ENCODE measurements at places on chromosomes 6 and 20.
A peak's percentile ranks its signal among the peaks of the same experiment; 100 is the strongest.

DNA sequence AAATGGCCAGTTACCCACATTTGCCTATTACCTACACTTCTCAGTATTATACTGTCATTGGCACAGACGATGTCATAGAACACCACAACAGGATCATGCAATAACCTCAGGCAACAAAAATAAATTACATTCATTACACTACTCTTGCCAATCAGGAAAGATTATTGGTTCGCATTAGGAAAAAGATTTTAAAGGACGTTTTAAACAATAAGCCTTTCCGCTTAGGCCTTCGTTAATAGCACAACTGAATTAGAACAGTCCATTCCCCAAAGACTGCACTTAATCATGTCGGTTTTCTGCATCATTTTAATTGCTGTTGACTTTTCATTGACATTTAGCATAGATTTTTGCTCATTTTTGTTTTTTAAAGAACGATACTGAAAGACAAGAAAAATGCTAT is 912 bp upstream of the SENP6 start:
- peak; percentile 29 for DNase-seq

- no peak for DNase-seq
Measured at GRCh38 chr20:63441136-63442099, 31.0 kb downstream of the KCNQ2 start.

DNA sequence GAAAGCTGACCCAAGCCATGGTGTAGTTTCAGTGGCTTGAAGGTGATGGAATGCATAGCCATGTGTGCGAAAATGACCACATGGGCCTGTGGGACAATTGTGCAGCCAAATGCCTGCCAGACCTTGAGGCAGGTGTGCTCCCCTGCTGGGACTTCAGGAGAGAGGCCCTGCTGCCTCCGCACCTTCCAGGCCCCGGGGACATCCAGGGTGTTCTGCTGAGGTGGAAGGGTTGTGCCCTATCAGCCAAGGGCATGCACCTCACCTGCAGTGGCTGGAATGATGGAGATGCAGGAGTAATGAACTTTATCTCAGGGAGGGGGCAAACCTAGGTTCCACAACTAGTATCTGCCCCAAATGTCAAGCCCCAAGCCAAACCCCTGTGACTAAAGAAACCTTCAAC is 44.0 kb downstream of the PRND start:
- no peak for DNase-seq

- no peak for DNase-seq
Measured at GRCh38 chr6:125136378-125136777, 17.2 kb upstream of the TPD52L1 start.

- DNase-seq: no peak
Measured at GRCh38 chr20:14470231-14470899, 133.0 kb upstream of the FLRT3 start.

DNA sequence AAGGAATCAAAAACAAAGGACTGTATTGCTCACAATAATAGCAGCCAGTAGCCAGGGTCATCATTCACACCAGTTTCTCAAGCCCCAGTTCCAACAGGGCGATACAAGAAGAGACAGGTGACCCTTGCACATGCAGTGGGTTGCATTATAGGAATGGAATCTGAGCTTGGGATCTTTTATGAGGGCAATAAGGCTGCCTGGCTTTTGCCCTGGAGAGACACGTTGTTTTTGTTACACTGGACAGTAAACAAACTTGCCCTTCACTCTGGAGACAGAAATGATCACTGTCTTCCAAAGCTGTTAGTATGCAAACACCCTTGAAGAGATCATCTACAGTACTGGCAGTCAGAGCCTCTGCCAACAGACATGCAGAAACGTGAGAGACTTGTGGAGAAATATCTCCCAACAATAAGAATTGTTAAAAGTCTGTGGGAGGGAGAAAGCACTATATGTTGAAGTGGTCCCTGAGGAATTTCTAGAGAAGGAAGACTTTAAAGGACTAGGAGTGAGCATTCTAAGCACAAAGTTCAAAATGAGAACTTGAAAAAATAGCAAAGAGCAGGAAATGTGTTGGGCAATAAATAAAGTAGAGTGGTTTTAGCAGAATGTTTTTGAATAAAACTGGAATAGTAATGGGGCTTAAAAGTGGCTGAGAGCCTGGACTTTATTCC is 6.2 kb upstream of the COL12A1 start:
- DNase-seq: no peak

DNA sequence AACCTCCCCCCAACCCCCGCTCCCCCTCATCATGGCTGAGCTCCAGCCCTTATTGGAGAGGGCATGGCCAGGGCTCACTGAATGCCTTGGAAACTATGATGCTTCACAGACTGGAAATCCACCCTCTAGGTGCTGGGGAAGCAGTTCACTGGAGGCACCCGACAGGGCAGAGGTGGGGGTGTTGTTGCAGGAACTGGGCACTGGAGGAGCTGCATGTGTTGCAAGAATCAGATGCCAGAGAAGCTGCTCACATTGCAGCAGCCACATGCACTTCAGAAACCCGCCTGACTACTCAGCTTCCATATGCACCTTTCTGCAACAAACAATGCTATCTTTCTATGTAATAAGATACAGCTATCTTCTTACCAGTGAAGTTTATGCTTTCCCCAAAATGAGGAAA is 7.9 kb upstream of the TBPL1 start:
- DNase-seq: peak; percentile 38

GRCh38 chr6:154931711-154932424 is 63.2 kb upstream of the TIAM2 start:
- DNase-seq: peak; percentile 75

- DNase-seq: peak; percentile 30
Measured at GRCh38 chr6:119132261-119132981, 54.0 kb upstream of the FAM184A start.

GRCh38 chr6:16582446-16583143 is 178.7 kb downstream of the ATXN1 start:
- no peak for DNase-seq

DNA sequence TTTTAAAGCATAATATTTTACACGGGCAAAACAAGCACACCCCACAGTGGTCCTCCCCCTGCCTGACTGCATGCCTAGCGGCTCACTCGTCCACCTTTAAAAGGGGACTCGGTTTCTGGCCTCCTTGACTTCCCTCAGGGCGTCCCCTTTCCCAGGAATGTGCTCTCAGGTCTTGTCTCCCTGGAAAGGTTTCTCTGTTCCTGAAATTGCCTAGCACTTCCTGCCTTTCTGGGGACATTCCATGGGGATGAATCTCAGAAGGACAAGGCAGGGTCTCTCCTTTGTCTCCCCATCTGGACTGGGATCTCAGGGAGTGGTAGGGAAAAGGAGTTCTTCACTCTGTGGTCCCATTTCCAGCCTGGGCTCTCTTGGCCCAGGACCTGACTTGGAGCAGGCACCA is 4.9 kb downstream of the TCF15 start:
- no peak for DNase-seq

DNA sequence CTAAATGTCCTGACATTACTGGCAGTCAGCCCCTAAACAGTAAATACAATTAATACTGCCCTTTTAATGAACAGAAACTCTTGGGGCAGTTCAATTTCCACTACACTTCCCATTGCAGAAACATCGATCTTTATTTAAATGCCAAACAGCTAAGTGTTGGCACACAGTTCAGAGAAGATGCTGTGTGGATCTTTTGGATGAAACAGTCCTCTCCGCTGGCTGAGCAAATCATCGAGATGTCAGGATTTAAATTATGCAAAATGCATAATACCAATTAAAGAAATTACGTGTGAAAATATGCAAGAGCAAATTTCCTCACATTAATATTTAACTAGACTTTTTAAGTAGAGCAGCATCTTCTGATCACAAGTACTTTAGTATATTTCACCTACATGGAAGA is 132.6 kb downstream of the KIF16B start:
- DNase-seq: no peak

- no peak for DNase-seq
Measured at GRCh38 chr6:128855581-128856085, 27.3 kb upstream of the LAMA2 start.

DNA sequence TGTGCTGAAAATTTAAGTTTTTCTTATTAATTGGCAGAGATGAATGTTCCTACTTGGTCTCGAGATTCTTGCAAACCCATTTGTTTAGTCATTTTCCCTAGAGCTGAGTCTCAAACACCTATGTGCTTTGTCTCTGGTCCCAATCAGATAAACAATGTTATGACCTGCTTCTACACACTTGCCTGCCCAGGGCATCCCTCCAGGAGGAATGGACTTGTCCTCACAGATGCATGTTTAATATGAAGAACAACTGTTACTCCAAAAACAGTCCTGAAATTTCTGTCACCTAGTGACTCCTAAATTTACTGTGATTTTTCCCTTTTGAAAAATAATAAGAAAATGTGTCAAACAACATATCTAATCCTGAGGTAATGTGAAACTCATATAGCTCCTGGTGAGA is 43.7 kb downstream of the HDGFL1 start:
- DNase-seq: no peak

DNA sequence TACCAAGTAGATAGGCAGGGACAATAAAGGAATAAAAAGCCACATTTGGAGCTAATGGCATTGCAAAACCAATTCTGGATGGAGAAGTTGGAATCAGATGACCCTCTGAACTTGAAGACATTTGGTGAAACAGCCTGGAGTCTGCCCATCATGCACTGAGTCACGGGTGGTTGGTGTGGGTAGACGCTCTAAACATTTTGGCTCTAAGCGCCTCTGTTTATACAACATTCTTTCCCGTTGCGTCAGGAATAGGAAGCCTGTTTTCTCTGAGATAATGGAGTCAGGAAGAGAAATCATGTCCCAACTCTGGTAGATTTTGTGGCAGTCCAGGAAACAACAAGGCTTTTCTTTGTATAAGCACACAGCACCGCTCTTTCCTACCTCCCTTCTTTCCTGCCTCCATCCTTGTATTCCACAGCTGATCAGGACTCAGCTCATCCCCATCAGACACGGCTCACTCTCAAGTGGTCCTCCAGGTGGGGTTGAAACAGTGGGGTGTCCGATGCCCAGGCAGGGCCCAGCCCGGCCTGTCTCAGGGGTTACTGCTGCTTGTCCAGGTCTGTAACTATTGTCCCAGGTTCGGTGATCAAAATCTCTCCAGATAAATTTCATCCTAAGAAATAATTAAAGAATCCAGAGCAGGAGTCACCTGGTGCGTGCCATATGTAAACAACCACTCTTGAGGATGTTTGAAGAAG is 12.1 kb upstream of the RAMACL start:
- DNase-seq: peak; percentile 98

- DNase-seq: peak; percentile 63
Measured at GRCh38 chr6:57262488-57262887, 40.4 kb upstream of the RAB23 start.

- DNase-seq: no peak
Measured at GRCh38 chr20:41334443-41335421, 5.9 kb upstream of the LPIN3 start.

DNA sequence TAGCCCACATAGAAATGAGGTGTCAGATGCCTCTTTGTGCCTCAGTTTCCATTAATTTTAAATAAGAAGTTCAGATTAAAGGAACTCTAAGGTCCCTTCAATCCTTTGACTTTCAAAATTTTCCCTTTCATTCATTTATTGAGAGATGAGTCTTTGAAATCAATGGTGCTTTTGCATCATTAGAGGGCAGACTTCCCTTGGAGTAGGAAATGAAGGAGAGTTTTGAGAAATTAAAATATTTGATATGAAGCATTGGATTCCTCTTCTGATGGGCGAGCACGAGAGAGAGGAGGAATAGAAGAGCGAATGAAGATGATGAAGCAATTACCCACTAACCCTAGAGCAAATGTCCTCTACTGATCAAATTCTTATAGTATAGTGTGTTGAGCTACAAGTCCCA is 105.7 kb downstream of the EDN1 start:
- DNase-seq: peak; percentile 52

DNA sequence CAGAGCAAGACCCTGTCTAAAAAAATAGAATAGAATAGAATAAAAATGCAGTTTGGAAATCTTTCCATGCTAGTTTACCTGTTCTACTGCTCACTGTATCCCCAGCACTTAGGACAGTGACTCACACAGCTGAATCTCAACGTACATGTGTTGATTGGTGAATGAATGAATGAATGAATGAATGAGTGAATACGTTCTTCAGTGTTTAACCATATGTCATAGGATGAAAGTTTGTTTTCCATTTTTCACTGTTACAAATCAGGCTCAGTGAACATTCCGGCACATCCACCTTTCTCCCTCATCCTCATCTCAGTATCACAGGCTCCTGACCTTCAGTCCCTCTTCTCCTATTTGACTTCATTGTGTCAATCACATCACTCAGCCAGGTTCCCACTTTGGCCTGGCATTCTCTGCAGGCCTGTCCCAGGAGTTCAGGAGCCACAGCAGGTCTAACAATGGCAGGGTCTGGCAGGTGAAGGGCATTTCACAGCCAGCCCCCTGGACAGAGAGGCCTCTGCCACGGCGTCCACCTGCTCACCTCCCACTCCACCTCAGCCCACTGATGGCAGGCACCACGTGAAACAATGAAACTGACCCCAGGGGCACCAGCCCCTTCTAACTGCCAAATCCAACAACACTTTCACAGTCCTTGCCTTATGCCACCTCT is 7.9 kb downstream of the ZC3H12D start:
- DNase-seq: no peak

DNA sequence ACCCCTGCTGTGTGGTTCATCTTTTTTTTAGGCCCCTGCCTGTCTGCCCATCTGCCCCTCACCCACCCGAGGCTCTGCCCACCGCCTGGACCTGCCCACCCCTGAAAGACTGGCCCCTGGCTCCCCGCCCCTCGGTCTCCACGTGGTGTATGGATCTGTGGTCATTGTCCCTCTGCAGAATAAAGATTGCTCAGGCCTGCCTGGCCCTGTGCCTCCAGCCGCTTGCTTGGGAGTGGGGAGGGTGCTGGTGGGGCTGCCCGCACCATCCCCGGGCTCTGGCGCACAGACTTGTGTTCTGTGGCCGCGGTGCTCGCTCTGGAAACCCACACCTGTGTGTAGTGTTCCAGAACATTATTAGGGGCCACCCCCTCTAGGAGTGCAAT is 1.6 kb downstream of the MAP1LC3A start:
- no peak for DNase-seq

DNA sequence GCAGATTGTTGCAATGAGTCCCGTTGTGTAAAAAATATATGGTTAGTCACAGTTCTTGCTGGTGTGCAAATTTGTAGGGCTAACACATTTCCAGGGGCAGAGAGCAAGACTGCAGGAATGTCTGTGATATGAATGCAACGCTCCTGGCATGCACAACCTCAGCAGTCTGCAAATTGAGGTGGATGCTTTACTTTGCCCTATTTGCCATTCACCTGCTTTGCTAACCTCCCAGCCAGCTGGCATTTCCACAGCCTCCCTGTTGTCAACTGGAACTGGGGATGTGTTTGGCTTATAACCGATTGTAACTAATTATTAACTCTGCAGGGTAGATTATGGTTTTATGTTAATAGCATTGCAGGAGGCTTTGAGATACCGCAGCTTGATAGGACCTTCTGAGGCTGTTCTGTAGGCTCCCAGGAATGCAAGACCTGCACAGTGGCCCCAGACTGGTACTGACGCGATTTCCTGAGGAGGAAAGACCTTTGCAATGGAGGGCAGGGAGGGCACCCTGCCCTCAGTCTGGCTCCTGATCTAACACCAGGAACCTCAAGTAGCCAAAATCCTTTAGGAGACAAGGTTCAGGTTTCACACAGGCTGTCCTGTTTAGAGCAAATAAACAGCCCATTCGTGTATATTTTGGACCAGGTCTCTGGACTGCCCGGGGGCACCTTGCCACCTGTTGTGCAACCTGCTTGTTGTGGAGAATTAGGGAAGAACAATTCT is 53.4 kb downstream of the EDN1 start:
- DNase-seq: no peak
